ENCODE measurements at places on chromosomes 11 and 22.

DNA sequence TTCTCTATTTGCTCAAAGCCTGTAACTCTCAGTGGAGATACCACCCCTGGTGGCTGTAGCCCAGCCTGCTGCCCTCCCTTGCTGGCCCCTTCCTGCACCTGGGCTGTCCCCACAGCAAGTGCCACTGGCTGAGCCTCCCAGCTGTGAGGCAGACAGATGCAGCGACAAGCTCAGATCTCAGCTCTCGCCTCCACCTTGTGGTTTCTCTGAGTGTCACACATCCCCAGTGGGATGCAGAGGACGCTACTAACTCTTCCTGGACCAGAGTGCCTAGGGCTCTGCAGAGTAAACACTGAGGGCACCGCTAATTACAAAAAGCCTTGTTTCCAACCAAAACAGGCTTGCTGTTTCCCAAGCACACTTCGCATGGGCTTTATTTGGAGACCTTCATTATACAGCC lies 8.9 kb downstream of the YPEL1 start:
- no peak for DNase-seq

DNA sequence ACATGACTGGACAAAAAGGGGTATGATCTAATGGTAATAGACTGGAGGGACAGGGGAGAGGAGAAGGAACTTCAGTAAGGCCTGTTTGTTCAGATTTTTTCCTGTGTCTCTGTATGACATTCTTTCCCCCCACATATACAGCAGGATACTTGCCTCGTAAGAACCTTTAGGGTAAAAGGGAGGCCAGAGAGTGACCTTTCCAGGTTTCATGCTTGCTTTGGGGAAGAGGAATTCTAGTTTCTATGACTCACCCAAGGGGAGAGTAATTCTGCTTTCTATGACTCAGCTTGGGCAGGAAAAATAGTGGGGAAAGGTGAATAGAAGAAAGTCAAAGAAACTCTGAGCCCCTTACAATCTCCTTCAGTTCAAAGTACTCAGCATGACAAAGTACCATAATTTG lies 457.0 kb downstream of the DLG2 start:
- DNase-seq = no peak

DNA sequence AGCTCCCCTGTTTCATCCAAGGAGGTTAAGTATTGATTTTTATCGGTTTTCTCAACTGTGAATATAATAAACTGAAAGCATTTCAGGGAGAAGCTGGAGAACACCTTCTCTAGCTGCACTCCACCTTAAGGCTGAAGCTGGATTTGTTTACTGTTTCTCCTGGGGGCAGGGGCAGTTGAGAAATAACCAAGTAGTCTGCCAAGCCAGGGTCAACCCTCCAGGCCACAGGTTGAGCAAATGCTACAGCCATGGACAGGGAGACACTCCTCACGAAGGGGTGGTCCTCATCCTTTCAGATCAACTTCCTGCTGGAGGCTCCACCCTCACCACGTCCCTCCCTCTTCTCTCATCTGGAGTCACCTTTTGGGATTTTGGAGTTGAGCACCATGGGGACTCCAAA lies at the start of gene TTC36:
Gene TTC36, plus strand, starts transcription at position 366 of the 400 bp plus-strand sequence. Its CDS starts 21 bp downstream, at position 387.
- DNase-seq = no peak

DNA sequence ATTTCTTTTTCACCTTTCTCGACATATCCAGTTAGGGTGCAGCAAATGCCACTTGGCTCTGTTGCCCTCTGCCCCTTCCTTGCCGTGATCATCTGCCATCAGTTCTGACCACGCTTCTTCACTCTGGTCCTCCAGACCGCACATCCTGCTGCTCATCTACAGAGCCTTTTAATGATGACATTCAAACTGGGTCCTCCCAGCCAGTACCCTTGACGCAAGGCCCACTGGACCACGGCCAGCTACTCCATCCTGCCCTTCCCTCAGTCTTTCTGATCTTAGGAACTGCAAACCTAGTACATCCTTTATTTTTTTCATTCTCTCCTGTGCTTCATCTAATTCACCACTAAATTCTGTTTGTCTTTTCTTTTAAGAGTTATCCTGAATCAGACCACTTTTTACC lies 551.8 kb downstream of the NTM start:
- DNase-seq = no peak
